ENCODE measurements at places on chromosomes 12 and 14.

DNA sequence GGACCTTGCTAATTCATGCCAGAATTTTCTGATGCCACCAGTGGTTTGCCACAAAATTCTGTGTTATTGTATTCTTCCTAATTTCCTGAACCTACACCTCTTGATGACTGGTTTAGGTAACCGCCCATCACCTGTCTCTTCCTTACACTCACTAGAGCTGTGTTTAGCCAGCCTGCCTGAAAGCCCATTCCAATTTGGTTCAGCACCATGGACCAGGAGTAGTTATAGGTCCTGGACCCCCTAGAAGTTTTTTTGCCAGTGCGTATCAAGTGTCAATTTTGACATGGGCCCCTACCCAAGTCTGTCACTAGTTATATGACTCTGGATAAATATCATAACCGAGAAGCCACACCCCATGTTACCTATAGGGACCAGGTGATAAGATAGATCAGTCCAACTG lies 94.0 kb upstream of the NAP1L1 start:
- DNase-seq, result no peak

- DNase-seq, result peak; percentile 8
These were observed 32.7 kb downstream of the MED6 start for GRCh38 chr14:70567791-70568190.

DNA sequence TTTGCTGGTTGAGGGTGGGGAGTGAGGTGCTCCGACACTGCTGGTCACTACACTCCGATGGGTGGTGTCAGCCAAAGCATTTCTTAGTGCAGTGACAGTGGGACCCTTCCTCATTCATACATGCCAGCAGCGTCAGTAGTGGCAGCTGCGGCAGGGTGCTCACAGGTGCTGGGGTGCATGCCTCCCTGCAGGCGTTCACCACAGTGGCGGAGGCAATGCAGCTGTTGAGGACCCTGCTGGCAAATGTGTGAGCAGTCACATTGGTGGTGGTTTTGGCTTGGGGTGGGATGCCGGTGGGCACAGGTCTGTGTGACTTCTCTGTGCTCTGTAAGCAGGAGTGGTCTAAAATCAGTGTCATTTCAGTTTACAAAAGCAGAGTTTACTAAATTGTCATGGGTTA lies 464.6 kb downstream of the FUT8 start:
- DNase-seq, result no peak

DNA sequence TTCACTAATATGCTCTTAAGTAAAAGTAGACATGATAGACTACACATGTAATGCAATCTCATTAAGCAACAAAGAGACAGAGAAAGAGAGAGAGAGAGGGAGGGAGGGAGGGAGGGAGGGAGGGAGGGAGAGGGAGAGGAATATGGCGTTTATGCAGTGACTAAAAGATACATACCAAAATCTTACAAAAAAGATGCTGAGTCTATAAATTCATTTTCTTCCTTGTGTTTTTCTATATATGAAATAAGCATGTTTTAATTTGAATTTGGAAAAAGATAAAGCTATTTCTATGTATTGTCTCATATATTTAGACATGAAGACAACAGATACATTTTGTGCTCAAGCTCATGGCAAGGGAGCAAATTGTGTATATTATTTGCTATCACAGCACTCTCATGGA lies 44.1 kb downstream of the LRFN5 start:
- DNase-seq, result no peak

- DNase-seq, result no peak
These were observed 167.5 kb downstream of the DPF3 start for GRCh38 chr14:72726444-72726843.

- no peak for DNase-seq
These were observed 6.2 kb downstream of the IFT43 start for GRCh38 chr14:75991753-75992152.

DNA sequence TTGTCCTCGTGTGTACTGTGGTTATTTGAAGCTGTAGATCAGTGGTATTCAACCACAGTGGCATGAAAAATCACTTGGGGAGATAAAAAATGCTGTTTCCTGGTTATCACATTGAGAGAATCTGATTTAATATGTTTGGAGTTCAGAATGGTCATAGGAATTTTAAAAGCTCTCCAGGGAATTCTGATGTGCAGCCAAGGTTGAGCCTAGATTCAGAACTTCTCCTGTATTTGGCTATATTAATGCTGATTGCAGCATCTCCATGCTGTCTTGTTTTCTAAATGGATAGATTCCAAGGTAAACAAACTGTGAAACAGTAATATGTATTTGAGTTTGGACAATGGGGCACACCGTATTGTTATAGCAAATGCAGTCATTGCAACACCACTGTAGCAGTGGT lies 982.2 kb upstream of the FBXO33 start:
- no peak for DNase-seq
